ENCODE measurements at places on chromosomes 2 and 18. TPM values are rescaled to one million over a fixed set of nuclear protein-coding genes. Genes with fewer than 3 reads are reported as not detected.

Gene TTN
- polyA plus RNA-seq, result 337 TPM

Gene HTR2B
- 0.35 TPM for polyA plus RNA-seq

Gene GPR45
- not detected for polyA plus RNA-seq

Gene UGT1A4
- not detected for polyA plus RNA-seq

DNA sequence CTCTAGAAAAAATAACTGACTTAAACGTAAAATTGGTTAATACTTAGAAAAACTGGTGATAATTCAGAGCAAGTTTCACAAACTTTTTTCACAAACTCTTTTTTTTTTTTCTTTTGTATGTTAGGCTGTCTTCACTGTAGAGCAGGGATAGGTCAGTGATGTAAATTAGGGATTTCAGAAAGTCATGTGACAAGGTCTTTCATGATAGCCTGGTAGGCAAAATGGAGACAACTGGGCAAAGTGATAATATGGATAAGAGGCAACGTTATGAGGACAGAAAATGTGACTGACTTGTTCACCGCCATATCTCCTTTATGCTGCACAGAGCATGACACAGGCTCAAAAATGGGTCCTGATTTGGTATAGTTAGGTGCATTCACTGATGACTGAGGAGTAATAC, 39.4 kb upstream of the BBS5 start:
- DNase-seq, result no peak

Gene ALPI
- not detected for polyA plus RNA-seq

DNA sequence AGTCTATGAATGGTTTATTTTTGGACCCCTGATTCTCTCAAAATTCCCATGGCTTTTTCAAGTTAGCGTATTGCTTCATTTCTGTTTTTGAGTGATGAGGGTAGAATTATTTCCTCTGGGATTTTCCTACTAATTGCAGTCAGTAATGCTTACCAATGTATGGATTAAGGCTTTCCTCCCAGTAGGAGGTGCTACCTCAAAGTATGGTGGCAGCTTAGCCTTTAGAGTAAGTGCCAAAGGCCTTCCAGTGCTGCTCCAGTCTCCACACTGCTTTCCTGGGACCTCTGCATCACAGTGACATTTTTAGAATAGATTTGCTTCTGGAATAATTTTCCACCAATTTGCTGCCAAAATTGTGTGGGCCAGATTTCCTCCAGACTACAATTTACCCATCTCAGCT, 16.2 kb upstream of the SSB start:
- DNase-seq, result no peak

GRCh38 chr18:7645756-7646155, 78.6 kb downstream of the PTPRM start:
- DNase-seq, result no peak

GRCh38 chr2:26786207-26787028, 562 bp downstream of the CENPA start:
- DNase-seq, result no peak

Gene FBXO36
- polyA plus RNA-seq, result 2.1 TPM

- DNase-seq, result no peak
Measured at GRCh38 chr2:6782517-6783237, 83.0 kb downstream of the CMPK2 start.

- no peak for DNase-seq
Measured at GRCh38 chr2:167215595-167215994, 327.3 kb downstream of the XIRP2 start.

Gene OR6B2
- polyA plus RNA-seq, result not detected

Gene CTNNA2
- 0.59 TPM for polyA plus RNA-seq

GRCh38 chr2:102366406-102367112, 11.0 kb downstream of the IL18R1 start:
- DNase-seq, result no peak

Gene PARD6G
- 7.1 TPM for polyA plus RNA-seq

GRCh38 chr2:28133778-28134177, 243.2 kb downstream of the BABAM2 start:
- DNase-seq, result no peak

GRCh38 chr2:152400607-152401214, 65.7 kb downstream of the FMNL2 start:
- DNase-seq, result no peak

Gene C2orf78
- polyA plus RNA-seq, result not detected

Gene CCDC138
- polyA plus RNA-seq, result 4.3 TPM

DNA sequence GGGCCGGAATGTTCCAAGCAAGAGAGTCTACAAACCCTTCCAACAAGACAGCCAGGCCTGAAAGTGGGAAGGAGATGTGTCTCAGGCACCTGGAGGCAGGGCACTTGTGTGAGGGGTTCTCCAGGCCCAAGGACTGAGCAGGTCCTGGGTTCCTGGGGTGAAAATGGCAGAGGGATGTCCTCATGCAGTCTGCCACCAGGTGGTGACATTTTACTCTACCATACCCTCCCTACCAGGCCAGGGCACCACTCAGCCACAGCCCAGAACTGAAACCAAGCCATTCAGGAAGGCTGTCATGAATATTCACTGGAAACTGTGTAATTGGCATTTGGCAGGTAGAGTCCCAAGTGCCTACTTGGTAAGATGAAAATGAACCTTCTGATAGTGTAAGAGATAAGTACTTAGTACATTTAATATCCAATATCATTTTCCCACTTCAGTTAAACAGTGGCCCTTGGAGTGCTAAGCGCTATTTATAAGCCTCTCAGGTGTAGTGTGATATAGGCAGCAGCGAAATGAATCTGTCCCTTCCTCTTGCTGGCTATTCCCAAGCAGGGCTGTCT, 185.1 kb downstream of the MYO5B start:
- DNase-seq, result no peak

Gene CPLX4
- polyA plus RNA-seq, result not detected

DNA sequence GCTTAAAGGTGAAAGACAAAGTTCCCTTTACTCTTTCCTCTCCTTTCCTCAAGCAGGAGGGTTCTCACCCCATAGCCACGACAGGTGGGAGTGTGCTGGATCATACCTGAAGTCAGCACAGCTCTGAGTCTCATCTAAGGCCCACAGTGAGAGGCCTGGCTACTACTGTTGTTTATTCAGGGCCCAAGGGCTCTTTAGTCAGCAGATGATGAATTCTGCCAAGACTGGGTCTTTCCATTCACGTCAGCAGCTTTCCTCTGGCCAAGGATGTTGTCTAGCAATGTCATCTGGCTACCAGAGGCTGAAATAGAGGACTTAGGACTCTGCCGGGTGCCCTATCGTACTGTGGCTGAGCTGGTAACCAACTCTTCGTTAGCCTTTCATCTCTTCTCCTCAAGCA, 308.4 kb upstream of the THUMPD2 start:
- no peak for DNase-seq

GRCh38 chr18:13313006-13313686, 94.6 kb downstream of the LDLRAD4 start:
- no peak for DNase-seq

- no peak for DNase-seq
Measured at GRCh38 chr18:46054956-46055837, 16.9 kb downstream of the PSTPIP2 start.

GRCh38 chr18:38575023-38575422, 1009.4 kb upstream of the CELF4 start:
- DNase-seq, result no peak

GRCh38 chr2:138023298-138023697, 59.0 kb downstream of the HNMT start:
- DNase-seq, result no peak

- DNase-seq, result no peak
Measured at GRCh38 chr2:18178736-18179349, 300.4 kb downstream of the KCNS3 start.

GRCh38 chr2:61538920-61539520, 864 bp upstream of the XPO1 start:
- peak; percentile 58 for DNase-seq

Data from hindlimb muscle (tissue), 1 donor.